Activated naive CD8-positive, alpha-beta T cell treated with anti-CD3 and anti-CD28 coated beads, Interleukin-2, amount 50 U/mL, for 24 hours (primary cell): ENCODE measurements at places on chromosomes 5 and 9.

DNA sequence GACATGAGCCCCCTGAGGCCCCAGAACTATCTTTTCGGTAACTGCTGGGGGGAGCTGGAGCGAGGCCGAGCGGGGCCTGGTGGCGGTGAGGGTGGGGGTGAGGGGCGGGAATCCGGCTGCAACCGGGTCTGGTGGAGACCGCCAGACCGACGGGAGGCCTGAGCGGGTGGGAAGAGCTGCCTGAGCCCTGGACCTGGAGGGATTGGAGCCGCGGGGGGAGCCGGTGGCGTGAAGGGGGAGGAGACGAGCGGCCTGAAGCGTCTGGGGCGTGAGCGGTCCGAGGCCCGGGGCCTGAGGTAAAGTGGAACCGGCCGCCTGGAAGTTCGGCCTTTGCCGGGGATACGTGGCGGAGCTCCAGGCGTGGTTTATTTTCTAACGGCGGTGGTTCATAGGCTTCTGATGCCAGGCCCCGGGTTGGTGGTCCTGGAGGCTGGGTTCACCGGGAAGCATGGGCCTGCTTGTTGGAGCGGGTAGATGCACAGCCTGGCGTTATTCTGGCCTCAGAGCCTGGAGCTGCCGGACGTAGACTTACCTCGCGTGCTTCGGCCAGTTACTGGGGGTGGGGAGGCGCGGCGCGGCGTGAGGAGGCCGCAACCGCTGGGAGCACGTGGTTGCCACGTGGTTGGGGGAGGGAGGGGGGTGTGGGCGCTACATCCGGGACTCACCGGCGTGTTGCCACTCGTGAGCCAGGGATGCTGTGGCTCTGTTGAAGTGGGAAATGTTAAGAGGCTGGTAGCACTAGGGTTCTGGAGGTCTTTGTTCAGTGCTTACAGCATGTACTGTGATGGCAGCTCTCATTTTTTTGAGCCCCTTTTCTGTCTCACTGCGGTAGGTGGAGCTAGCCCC is 544 bp downstream of the NPM1 start:
- DNase-seq: peak; percentile 88

- no peak for DNase-seq
These were observed 618.7 kb upstream of the CDH6 start for GRCh38 chr5:30574761-30575160.

GRCh38 chr9:78971540-78971939 is 600.2 kb upstream of the TLE4 start:
- DNase-seq: no peak

- no peak for DNase-seq
These were observed 12.6 kb downstream of the IRX2 start for GRCh38 chr5:2738700-2739359.

- no peak for DNase-seq
These were observed 36.7 kb upstream of the ASS1 start for GRCh38 chr9:130407916-130408663.

GRCh38 chr5:139849942-139850341 is 54.3 kb downstream of the PSD2 start:
- no peak for DNase-seq

GRCh38 chr5:82603033-82603987 is 325.2 kb upstream of the RPS23 start:
- no peak for DNase-seq

- peak; percentile 3 for DNase-seq
These were observed 40.6 kb downstream of the ZNF883 start for GRCh38 chr9:112971415-112971814.

DNA sequence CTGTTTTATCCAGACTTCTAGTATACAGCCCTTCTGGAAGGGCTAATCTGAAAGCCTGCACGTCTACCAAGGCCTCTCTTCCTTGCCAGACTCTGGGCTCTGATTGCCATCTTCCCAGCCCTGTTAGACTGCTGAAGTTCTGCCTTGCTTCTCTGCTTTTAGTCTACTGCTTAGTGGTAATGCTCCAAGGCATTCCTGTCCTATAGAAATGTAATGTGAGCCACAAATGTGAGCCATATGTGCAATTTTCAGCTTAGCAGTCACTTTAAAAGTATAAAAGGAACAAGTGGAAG is 32.1 kb downstream of the WNK2 start:
- DNase-seq: no peak

- no peak for DNase-seq
These were observed 74.5 kb upstream of the APC start for GRCh38 chr5:112663146-112663545.

GRCh38 chr9:22116758-22117157 is 107.7 kb upstream of the CDKN2B start:
- no peak for DNase-seq

DNA sequence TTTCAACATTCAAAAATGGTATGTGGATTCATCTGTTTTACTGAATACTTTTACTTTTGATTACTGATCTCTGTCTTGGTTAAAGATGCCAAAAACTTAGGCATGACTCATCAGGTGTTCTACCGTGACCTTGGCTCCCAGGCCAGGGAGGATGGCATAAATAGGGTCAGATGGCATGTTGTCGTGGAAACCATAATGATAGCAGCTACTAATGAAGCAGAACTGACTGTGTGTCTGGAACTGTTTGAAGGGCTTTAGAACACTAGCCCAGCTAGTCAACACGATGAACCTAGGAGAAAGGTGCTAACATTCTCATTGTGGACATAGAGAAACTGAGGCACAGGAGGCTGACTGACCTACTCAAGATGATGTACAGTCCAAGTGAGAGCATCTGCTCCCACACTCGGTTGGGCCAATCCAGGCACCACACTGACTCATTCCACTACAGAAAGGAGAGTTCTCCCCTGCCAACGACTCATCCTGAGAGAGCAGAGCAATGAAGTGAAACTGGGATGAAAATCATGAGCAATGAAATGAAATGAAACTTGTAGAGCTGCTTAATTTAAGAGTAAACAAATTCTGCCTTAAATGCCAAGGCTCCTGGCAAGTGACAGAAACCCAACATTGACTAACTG is 116.0 kb downstream of the TENT4A start:
- DNase-seq: peak; percentile 48

- DNase-seq: no peak
These were observed 2.5 kb upstream of the ISL1 start for GRCh38 chr5:51380603-51381207.

DNA sequence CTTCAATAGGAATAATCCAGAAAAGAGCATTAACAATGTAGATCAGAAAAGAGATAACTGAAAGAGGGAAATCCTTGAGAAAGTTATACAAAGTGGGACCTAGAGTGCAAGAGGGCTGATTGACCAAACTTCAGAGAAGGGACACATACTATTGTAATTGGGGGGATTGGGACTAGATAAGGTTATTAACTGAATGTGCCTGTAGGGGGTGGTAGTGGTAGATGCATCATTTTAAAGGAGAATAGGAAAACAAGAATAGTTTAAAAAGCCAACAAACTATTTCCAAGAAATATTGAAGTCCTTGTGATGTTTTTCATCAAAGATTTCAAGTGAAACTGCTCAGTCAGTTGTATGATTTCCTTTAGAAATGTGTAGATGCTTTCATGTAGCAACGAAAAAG is 468.5 kb downstream of the TAF11L14 start:
- no peak for DNase-seq

DNA sequence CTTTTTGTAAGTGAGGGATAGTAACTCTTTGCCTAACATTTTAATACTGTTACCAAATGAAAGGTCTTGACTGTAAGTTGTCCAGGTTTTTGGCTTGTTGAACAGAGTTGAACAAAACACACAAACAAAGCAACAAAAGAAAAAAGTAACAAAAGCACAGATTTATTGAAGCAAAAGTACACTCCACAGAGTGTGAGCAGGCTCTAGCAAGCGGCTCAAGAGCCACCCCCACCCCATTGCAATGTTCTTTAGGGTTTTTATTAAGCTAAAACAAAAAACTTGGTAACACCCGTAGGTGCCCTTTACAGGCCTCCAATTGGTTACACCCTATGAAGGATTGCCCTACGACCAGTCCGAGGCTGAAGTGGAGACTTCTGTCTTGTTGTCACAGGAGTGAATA is 197.4 kb upstream of the MAP3K1 start:
- DNase-seq: no peak

- no peak for DNase-seq
These were observed 302.2 kb downstream of the EBF1 start for GRCh38 chr5:158797498-158797845.

DNA sequence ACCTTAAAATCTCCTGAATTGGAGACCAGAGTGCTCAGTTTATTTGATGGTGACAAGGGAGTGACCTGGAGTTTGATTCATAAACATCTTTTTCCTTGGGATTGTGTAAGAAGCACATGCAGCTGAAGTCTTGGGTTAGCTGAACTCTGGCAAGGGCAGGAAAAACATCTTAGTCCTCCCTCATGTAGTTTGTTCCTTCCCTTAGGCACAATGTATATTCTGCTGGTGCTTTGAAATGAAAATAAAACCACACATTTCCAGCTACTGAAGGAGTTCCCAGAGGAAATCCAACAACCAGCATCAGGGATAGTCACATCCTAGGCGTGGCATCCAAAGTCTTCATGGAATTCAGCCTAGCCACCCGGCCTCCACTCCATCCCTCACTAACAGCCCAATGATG is 95.2 kb upstream of the PAPPA start:
- no peak for DNase-seq

DNA sequence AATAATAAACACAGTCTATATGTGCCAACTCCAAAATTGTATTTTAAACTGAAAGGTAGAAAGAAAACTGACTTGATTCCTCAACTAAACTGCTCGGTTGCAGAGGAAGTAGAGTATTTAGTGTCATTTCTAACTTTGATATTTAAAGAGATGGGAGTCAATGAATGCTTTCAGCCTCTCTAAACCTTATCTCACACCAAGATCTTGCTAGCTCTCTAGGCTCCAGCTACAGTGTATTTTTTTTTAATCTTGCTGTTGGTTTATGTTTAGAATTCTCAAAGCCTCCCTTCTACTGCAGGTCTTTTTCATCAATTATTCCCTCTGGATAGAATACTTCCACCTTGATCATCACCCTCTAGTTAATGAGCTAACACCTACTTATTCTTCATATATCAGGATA is 419.4 kb upstream of the ZNF462 start:
- no peak for DNase-seq

- no peak for DNase-seq
These were observed 123.6 kb downstream of the SEMA6A start for GRCh38 chr5:116451066-116451465.

- no peak for DNase-seq
These were observed 8.7 kb downstream of the FGF1 start for GRCh38 chr5:142677198-142677597.

DNA sequence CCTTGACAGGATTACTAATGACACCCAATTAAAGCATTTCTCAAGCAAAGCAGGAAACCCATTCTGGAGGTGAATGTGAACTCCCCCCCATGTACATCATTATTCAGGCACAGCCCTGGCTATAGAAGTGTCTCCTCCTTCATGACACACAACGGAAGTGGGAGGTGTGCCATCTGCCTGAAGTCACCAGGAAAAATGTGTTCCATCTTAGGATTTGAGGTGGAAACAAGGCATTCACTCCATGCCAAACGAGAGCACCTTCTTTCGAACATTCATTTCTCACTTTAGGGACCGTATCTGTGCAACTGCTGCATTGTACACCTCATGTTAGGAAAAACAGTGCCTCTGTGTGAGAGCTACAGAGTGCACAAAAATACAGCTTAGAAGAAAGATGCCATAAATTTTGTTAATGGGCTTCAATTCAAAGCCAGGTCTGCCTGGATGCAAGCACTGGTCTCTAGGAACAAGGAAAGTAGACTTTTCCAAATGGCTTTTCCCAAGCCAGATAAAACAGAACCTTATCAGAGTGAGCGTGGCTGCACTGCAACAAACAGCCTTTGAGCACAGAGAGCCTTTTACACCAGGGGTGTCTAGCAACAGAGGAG is 19.4 kb downstream of the GOLM1 start:
- DNase-seq: no peak

DNA sequence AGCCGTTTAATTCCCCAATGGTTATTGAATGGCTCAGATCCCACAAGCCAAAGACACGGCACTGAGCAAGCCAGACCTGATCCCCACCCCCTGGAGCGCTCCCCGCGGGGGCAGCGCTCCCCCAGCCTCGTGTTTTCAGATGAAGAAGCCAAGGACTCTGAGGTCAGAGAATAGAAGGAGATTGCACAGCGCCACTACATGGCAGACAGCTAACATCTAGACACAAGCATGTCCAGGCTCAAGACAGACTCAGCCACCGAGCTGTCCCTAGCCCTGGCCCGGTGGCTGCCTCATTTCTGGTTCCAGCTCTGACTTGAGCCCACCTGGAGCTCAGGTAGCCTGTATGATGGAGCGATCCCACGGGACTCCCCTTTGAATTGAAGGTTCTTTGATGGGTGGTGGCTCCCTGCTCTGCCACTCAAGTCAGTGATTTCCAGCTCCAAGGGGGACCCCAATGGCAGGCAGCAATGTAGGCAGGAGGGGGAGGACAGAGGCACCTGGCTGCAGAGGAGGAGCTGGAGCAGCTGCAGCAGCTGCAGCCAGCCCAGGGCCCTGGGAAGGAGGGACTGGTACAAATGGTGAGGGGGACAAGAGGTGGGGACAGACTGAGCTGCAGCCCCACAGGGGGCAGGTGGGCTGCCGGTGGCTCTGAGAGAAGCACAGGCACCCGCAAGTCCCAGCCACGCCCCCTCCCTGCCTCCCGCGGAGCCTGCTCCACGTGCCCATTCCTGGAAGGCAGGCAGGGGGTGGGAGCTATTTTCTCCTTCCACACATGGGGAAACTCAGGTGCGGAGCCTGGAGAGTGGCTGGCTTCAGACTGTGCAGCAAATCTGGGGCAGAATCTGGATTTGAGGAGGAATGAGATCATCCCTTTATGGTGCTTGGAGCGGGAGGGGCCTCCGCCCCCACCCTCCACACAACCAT is 40.2 kb downstream of the NTNG2 start:
- no peak for DNase-seq

- DNase-seq: no peak
These were observed 24.2 kb upstream of the NREP start for GRCh38 chr5:111781200-111781599.

DNA sequence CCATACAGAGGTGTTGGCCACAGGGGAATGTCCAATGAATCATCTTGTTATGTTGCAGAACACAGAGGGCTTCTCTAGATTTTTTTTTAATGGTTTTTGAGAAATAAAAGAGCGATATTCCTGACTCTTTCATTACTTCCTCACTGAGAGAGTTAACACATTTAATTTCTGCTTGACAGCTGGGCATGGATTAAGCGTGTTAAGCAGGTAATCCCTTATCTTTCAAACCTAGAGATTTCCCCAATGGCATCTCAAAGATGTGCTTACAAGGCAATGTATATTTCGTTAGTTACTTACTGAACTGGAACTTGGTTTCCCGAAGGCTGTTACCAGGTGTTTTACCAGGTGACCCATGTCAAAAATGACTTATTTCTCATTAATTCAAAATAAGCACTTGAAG is 21.8 kb upstream of the ADCY2 start:
- DNase-seq: no peak

DNA sequence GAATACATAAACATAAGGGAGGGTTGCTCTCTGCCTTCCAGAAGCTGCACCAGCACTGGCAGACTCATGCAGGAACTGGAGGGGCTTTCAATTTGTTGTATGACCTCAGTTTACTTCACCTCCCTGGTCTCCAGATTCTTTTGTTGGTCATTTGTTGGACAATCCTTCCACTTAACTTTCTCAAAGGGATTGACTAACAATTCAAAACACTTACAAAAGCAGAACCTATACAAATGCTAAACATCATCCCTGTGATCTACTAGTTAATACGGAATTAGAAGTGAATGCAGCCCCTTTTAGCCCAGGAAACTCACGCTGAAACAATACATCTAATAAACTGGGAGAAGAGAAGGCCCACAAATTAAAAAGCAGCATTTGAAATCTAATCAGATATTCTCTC is 404.6 kb upstream of the BRINP1 start:
- DNase-seq: no peak

- no peak for DNase-seq
These were observed 119.0 kb downstream of the MELK start for GRCh38 chr9:36691671-36692070.

GRCh38 chr5:81639556-81639955 is 111.3 kb downstream of the SSBP2 start:
- no peak for DNase-seq
